ENCODE measurements at places on chromosomes 13 and 19.

DNA sequence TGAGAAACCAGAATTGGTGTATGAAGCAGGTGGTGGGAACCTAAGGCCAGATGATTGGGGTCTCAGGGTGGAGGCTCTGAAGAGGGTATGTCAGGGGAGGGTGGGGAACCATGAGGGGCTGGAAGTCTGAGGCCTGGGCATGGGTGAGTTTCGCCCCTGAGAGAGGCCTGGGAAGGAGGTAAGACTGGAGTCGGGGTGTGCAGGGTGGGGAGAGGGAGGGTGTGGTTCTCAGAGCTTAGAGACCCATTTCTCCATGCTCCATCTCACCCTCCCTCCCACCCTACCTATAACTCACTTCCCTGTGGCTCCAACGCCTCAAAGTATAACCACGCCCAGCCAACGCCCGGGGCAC lies 1.0 kb upstream of the KLHL26 start:
- no peak for DNase-seq

DNA sequence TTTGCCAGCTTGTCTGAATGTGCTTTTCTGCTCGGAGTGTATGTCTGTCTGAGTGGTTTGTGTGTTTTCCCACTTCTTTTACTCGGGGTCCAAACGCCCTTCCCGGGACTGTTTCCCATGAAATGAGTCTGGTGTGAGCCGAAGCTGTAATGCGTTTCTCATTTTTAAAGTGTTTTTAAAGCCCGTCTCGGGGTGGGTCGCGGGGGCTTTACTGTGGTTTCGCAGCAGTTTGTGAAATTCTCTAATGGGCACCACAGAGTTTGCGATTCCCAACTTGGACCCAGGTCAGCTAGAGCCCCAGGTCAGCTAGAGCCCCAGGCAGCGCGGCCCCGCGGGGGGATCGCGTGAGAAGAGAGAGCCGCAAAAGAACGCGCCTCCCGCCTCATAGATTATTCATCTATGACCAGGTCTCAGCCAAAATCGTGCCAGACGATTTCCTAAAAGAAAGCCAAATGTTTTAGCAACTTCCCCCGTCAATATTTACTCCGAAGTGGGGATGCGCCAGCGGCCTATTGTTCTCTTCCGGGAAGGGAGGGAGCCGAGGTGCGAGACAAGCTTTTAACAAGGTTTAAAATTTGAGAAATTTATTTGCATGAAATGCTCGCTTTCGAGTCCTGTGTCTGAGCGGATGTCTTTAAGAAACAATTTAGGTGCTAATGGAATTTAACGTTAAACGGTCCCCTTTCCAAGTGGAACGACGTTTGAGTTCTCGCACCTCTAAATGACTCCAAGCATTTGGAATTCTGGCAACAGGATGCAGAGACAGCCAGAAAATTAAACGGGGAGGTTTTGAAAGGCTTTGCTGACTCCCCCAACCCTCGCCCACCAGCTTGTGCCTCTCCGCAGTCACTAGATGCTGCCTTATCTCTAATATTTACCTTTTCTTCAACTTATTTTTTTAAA lies 2.2 kb downstream of the ZIC2 start:
- no peak for DNase-seq

DNA sequence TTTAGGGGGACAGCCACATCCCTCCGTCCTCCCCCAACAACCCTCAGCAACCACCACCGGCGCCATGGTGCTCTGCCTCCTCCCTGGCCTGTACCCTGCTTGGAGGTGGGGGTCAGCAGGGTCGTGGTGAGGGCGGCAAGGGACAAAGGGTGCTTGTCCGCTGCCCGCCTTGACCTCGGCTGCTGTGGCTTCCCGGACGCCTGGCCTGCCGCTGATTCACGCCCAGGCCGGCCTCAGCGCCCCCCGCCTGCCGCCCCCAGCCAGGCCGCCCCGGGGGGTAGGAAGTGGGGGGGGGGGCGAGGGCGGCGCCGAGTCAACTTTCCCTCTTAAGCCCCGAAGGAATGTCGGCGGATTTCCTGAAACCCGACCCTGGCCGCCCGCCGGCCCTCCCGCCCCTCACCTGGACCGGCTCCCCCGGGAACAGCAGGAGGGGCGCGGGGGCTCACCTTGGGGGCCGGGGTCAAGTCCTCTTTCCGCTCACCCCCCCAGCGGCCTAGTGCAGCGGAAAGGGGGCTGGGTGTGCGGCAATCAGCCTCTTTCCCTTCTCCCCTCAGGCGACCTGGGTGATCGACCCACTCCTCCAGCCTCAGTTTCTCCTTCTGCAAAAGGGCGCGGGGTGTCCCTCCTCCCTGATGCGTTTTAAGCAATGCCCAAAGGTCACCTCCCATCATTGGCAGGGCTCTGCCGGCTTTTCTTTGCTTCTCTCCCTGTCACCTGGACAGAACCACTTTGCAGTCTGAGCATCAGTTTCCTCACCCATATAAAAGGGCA lies 1.9 kb upstream of the TMEM59L start:
- DNase-seq, result no peak

DNA sequence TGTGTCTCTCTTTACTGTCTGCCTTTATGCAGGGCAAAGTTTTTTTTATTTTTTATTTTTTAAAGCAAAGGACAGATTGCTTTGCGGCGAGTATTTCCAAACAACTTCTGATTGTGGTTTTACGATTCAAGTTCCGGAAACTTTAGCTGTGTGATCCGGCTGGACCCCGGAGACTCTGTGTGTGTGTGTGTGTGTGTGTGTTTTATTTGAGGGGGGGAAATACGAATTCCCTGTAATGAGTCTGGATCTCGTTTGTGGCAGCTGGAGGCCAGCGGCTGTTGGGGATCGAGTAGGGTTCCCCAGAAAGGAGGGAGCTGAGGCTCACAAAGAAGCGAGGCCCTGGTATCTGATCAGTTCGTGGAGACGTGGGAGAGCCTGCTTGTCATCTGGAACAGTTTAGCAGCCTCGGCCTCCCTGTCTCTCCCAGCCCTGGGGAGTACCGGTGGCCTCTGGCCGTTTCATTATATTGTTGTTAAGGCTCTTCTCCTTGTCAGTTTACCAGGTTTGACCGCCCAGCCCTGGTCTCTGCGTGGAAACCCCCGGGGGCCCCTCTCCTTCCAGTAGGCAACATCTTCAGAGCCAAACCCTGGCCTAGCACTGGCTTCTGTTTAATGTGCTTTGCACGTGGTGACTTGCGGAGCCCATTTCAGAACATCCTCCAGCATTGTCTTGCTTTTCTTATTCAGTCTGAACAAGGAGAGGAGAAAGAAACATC lies 1.3 kb downstream of the FARP1 start:
- DNase-seq, result peak; percentile 35

GRCh38 chr19:6064336-6065073 lies 45.8 kb downstream of the RFX2 start:
- DNase-seq, result no peak

DNA sequence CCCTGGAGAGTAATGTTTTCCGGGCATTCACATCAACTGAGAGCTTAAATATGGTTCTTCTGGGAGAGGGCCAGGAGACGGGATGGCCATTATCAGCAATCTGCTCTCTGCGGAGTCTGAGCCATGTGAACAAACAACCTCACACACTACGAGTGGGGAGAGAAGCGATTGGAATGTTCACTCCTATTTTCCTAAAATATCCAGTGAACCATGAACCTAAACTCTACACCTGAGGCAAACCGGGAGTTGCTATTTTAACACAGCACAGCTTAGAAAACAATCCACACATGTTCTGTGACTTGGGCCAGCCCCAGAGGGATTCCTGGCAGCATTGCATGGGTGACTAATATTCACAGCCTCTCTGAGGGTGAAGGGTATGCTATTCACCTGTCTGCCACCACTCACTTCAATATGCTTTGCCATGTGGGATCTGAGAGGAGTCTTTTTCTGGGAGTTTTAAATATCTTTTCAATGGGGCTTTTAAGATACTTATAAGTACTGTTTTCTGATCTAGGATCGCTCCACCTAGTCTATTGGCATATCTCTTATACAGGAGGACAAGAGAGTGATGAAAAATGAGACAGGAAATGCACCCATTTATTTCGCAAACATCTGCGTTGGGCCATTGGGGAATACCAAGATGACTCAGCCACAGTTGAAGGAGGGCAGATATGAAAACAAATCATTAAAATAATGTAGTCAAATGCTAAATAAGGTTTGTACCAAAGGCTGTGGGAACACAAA lies 72.6 kb upstream of the SERP2 start:
- peak; percentile 74 for DNase-seq

- DNase-seq, result no peak
Observed at GRCh38 chr13:63086286-63086685, 1670.6 kb upstream of the PCDH20 start.

- no peak for DNase-seq
Observed at GRCh38 chr19:6527893-6528543, 2.8 kb upstream of the TNFSF9 start.

DNA sequence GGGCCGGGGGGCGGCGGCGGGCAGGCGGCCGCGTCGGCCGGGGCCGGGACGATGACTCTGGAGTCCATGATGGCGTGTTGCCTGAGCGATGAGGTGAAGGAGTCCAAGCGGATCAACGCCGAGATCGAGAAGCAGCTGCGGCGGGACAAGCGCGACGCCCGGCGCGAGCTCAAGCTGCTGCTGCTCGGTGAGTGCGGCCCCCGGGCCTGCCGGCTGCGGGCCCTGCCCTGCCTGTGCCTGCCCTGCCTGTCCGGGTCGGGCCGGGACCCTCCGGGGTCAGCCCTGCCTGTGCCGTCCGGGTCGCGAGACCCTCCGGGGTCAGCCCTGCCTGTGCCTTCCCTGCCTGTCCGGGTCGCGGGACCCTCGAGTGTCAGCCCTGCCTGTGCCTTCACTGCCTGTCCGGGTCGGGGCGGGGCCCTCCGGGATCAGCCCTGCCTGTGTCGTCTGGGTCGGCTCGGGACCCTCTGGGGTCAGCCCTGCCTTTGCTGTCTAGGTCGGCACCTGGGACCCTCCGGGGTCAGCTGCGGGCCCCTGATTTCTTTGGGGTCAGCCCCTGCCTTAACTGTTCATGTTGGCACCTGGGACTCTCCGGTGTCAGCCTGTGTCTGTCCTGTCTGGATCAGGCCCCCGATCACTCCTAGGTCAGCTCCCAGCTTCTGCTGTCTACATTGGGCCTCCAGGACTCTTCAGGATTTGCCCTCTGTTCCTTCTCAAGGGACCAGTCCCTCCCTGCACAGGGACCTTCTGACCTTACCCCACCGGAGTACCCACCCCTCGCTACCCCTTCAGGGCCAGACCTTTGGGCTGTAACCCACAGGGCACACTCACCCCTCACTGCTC lies 659 bp downstream of the GNA11 start:
- no peak for DNase-seq

GRCh38 chr13:46355901-46356590 lies 31.0 kb downstream of the RUBCNL start:
- DNase-seq, result no peak

GRCh38 chr19:56111601-56112312 lies 9.3 kb downstream of the ZNF787 start:
- no peak for DNase-seq

DNA sequence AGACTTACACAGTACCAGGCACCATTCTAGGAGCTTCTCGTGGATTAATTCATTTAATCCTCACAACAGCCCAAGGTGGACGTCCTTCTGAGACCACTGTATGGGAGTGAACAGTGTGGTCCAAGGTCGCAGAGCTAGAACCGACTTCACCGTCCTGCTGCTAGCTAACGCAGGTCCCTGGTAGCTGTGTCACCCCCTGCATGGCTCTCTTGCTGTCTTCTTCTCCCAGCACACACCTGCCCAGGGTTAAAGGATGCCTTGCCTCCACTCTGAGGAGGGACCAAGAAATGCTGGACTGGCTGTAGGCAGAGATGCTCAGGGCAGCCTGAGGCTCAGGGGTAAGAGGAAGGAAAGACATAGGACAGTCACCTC lies 3.0 kb downstream of the AKT2 start:
- DNase-seq, result no peak

- no peak for DNase-seq
Observed at GRCh38 chr19:4707956-4708650, 15.5 kb downstream of the DPP9 start.

DNA sequence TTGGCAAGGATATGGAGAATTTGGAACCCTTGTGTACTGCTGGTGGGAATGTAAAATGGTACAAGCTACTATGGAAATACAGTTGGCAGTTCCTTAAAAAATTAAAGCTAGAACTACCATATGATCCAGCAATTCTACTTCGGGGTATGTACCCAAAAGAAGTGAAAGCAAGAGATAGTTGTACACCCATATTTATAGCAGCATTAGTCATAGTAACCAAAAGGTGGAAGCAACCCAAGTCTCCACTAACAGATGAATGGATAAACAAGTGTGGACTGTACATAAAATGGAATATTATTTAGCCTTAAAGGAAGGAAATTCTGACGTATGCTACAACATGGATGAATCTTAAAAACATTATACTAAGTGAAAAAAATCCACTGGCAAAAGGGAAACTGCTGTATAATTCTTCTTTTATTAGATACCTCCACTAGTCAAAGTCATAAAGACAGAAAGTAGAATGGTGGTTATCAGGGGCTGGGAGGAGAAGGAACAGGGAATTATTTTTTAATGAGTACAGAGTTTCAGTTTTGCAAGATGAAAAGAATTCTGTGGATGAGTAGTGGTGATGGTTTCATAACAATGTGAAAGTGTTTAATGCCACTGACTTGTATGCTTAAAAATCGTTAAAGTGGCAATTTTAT lies 141.6 kb downstream of the RXFP2 start:
- DNase-seq, result no peak

DNA sequence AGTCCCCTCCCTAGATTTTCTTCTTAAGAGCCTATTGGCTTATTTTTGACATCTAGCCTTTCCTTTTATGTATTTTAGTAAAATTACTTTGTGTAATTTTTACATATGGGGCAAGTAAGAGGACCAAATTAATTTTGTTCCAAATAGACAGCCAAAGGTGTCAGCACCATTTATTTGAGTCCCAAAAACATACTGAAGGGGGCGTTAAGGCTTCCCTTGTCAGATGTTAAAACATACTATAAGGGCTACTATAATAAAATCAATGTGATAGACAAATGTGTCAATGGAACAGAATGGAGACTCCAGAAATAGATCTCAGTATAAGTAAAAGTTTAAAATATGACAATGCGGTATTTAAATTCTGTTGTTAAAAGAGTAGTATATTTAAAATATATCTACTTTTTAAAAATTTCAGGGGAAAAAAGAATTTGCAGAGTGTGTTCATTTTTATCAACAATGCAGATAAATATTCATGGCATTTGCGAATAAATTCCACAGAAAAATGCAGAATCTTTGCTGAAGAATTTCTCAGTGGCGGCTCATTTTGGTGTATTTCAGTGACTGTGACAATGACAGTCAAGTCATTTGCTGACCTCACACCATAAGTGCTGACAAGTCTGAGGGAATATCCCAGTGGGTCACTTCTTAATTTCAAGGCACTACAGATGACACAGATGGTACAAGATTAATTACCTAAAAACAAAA lies 133.7 kb downstream of the MTUS2 start:
- DNase-seq, result no peak

DNA sequence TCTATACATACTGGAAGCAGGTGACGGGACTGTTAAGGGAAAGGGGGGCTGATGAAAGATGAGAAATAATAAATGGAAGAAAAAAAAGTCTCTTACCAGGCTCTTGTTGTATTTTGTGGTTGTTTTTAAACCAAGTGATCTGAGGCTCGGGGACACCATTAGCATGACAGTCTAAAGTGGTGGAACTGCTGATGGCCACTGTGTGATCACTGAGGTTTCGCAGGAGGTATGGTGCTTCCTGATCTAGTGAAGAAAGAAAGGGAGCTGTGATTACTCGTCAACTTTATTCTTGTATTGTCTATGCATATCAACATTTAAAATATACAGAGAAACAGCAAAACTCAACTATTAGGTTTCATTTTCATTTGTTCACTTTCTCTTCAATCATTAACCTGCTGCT lies 110.1 kb downstream of the FLT1 start:
- DNase-seq, result no peak
